HL-60 (cell line): ENCODE measurements at places on chromosomes 13 and 19.

DNA sequence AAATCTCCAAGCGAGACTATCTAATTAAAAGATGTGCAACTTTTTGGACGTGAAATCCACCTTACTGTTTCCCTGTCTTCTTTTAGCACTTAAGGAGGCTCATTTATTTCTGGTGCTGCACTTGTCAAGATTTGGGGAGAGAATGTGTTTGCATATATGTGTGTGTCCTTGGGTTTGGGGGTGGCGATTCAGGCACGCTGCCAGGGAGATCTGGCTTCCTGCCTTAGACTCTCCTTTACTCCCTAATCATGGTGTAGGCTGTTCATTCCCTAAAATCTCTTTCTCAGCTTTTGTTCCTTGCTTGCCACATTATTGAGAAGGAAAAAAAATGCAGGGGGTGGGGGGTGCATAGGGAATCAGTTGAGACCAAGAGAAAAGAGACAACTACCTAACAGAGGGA, 271.2 kb downstream of the DCLK1 start:
- no peak for DNase-seq

DNA sequence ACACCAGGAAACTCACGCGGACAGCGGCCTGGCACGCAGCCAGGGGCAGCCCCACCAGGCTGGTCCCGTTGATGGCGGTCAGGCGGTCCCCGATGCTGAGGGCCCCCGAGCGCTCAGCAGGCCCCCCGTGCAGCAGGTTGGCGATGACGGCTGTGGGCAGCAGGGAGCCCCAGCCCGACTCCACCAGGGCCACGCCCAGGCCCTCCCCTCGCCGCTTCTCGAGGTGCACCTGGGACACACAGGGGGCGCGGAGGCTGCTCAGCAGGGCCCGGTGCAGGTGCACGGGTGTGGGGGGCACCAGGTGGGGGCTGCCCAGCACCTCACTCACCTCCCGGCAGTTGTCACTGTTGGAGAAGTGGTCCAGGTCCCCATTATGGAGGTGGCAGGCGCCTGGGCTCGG, 9.0 kb downstream of the APBA3 start:
- DNase-seq: no peak

DNA sequence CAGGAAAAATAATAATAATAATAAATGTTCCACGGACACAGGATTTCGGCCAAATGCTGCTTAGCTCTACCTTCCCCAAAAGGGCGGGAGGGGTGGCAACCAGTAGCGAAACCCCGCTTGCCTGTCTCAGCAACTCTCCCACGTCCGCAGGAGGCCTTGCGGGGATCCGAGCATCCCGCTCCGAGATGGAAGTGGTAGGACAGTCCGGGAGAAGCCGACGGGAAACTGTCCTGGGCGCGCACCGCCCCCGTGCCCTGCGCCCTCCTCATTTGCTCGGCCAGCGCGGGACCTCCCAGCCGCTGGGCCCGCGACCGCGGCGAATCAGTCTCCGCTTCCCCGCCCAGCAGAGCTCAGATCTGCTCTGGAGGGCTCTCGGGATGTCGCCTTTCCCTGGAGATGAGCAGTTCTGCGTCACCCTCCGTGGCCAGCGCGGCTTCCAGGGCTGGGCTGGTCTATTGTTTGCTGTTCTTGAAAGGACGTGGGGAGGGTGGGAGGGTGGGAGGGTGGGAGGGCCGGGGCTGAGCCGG, 48.9 kb upstream of the PABPC3 start:
- DNase-seq: no peak

DNA sequence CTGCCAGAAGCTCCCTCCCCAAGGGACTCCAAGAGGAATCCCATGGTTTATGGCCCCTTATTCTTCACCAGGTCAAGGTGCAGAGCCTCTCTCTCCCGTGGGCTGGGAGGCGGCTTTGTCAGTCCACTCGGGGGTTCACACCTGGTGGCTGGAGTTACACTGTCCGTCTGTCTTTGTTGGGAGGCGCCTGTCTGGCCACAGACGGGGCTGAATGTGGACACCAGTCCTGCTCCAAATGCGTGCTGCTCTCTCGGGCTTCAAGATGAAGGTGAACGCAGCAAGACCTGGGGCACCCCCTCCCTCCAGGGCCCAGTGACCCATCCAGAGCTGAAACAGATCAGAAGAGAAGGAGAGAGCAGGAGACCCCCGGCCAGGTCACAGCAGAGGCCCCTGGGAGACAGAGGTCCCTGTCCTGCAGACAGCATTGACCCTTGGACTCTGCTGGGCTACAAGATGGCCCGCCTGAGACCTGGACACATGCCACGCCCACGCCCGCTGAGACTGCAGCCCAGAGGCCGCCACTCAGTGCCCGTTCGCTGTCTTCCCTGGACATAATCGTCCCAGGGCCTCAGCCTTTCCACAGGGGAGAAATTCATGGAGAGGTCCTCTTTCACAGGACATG, 29.9 kb upstream of the TUBGCP3 start:
- DNase-seq: no peak

DNA sequence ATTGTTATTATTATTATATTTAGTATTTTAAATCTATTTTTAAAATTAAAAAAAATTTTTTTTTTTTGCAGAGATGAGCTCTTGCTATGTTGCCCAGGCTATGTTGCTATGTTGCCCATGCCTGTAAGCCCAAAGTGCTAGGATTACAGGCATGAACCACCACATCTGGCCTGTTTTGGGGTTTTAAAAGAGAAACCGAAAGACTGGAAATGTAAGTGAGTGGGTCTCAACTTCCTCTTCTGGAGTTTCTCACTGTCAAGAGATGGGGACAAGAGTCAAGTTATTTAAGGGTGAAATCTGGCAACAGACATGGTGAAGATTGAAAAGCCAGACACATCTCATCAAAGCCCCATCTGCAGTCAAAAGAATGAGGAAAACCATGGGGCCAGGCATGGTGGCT, 4.2 kb upstream of the OR7G3 start:
- peak; percentile 20 for DNase-seq

GRCh38 chr19:2050991-2051772, at the start of gene MKNK2:
MKNK2 (minus strand) TSS chr19:2051244; CDS start chr19:2050851, 393 bp downstream.
- peak; percentile 83 for DNase-seq

- DNase-seq: no peak
Observed at GRCh38 chr19:56995303-56995702, 124.5 kb upstream of the USP29 start.

DNA sequence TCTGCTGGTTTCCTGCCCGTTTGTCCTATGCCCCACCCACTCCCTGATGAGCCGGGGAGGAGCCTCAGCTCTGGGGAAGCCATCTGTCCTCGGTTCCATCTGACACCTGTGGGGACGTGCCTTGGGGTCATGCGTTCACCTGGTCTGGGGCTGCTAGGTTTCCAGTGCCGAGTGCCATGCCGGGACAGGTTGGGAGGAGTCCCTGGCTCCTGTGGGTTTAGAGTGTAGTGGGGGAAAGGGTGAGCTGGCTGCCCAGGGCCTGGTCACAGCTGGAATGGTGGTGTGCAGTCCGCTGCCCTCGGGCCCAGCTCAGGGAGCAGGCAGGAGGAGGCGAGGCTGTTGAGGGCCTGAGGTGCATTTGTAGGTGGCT, 2.5 kb downstream of the KDM4B start:
- peak; percentile 43 for DNase-seq

DNA sequence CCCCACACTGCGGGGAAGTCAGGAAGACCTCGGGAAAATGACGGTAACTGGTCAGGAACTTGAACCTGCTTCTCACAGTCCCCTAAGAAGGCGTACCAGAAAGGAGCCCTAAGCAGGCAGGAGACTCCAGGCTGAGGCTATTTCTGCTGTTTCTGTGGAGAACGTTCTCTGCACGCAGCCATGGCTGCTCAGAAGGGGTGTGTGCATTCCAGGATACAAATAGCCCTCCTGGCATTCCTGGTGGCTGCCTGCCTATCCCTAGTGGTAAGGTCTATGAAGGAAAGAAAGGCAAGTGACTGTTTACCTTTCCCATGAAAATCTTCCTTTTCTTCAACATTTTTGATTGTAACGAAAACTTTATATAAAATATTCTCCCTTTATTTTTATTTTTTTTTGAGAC, 2.5 kb downstream of the SGCG start:
- no peak for DNase-seq

GRCh38 chr19:5949792-5950305, 28.1 kb downstream of the RANBP3 start:
- no peak for DNase-seq

DNA sequence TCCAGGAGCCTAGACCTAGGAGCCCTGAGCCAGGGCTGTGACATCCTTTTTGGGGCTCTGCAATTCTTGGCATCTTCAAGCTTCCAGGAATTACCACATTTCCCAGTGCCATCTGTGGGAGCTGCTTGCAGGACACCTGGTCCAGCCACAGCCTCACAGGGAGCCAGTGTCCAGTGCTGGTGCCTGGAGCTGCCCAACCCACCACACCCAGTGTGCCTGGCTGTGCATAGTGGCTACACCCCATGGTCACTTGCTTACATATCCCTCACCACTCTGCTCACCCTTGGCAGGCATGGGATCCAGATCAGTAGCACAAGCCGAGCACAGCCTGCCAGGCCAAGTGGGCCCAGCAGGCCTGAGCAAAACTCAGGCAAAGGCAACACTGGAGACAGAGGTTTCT, 2151.4 kb upstream of the PCDH20 start:
- DNase-seq: no peak

DNA sequence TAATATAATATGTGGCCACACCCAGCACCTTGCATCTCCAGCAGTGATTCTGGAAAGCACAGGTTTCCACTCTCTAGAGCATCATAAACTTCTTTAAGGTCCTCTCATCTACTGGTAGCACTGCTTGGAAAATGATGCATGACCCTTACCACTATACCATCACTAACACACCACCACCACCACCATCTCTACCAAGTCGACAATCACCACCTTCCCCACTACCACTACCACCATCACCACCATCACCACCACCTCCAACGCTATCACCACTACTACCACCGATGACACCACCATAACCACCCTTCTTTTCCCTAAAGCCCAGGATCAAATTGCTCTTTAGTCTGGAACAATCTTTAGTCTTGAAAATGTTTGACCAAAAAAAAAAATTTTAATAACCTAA, 390.4 kb downstream of the SUCLA2 start:
- no peak for DNase-seq

DNA sequence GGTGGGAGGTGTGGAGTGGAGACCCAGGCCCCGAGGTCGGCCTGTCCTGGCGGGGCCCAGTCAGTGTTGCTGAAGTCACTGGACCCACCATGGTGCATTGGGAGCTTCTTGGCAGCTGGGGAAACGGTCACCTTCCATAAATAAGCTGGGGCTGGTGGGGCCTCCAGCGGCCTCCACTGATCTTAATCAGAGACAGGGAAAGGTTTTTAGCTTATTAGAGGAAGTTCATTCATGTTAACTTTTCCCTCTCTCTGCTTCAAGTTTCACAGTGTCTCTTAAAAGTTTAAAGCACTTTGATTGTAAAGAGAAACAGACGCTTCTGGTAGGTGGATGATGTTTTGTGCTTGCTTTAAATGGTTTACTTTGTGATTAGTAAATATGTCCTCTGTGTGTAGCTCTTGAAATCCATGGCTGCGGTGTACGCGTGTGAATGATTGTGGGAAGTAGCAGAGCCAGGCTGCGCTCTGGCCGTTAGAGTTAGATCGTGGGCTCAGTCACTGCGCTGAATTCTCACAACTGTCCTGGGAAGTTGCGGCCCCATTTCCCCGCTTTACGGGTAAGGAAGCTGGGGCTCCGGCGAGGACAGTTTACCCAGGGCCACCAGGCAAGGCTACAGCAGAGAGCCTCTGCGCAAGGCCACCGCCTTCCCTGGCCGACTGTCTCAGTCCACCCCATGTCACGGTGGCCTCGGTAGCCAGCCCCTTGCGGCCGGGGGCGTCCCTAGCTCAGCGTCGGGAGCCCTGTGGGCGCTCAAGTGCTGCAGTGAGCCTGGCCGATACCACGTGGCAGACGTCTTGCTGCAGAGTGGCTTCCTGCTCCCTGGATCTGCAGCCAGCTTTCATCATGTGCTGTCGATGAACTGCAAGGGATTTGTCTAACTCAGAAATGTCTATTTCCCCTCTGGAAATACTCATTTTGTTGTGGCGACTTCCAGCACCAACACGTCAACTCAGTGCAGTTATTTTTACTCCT, 16.5 kb upstream of the NDUFS7 start:
- peak; percentile 51 for DNase-seq

DNA sequence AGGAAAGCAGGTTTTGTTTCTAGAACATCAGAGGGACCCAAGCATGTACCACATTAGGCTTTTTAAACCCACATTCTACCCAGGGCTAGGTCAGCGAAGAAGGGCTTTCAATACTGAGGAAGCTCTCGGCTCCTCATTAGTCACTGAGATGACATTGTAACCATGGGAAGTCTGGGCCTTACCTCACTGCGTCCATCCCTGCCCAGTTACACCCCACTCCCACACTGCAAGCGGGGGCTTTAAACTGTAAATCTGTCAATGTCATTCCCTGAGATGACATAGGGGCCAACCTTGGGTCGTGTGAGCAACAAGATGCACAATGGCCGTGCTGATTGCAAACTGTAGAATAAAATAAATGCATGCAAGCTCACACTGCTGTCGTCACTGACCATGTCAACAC, 21.7 kb upstream of the TFDP1 start:
- DNase-seq: no peak

GRCh38 chr19:3196064-3196932, 10.6 kb downstream of the NCLN start:
- no peak for DNase-seq

DNA sequence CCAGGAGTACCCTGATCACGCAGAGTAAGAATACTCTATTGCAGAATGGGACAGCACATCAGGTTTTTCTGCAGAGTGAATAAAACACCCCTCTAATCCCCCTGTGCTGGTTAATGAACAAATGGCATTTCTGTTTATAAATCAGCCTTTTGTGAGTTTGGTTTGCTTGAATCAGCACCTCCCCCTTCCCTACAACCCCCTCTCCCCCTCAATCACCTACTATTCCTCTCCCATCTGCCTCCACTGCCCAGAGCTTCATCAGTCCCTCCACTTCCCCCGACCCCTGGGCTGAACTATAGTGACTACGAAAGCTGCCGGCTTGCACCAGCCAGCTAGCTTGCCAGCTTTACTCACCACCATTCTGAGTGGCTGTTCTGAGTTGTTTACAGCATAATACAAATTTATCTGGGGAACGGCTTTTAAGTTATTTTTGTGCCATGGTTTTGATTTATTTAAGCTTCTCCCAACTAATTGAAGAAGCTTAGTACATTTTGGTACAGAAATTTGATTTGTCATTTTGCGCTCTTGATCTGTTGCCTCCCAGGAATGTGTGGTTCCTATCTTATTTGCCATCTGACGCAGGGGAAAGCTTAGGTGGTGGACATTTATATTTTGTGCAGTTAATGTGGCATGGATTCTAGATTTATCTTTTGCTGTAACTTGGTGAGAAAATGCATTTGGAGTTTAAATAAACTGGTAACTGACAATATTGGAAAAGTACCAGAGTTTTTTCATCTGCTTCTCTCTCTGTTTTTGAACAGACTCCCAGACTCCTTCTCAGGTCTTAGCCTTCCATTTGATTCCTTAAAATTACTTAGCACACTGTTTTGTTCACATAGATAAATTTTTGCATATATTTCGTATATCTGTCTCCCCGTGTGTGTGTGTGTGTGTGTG, 41.7 kb upstream of the WDFY2 start:
- DNase-seq: no peak

DNA sequence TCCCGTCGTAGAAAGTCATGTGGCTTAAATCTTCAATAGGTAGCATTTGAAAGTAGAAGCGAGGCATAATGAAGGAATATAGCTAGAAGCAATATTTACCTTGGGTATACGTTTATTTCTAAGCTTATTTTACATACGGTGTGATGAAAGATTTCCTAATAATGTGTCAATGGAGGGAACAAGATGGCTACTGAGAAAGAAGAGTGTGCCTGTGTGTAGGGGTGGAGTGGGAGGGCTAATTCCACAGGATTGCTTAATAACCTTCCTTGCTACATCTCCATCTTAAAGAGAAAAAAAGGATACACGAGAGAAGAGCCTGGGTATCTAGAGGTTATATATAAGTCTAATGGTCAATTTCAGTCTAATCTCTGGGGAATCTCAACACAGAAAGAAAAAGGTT, 2.0 kb downstream of the SPART start:
- DNase-seq: peak; percentile 77
